ENCODE measurements at places on chromosomes 16 and 17.
A peak's percentile ranks its signal among the peaks of the same experiment; 100 is the strongest.

GRCh38 chr17:35890774-35891155 lies 10.6 kb upstream of the CCL5 start:
- DNase-seq = no peak

- no peak for DNase-seq
Measured at GRCh38 chr16:71985262-71985974, 14.8 kb downstream of the PKD1L3 start.

DNA sequence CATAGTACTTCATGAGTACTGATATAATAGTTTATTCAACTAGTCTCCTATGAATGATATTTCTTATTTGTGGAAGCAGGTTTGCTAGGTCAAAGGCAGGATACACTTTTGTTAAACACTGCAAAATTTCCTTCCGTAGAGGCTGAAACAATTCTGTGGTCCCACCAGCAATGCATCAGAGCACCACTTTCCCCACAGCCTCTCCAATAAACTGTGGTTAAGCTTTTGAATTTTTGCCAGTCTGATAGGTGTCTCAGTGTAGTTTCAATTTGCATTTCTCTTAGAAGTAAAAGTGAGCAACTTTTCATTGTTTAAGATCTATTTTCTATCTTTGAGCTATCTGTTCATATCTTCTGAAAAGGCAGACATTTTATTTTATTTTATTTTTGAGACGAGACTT lies 36.4 kb upstream of the CORO6 start:
- no peak for DNase-seq

DNA sequence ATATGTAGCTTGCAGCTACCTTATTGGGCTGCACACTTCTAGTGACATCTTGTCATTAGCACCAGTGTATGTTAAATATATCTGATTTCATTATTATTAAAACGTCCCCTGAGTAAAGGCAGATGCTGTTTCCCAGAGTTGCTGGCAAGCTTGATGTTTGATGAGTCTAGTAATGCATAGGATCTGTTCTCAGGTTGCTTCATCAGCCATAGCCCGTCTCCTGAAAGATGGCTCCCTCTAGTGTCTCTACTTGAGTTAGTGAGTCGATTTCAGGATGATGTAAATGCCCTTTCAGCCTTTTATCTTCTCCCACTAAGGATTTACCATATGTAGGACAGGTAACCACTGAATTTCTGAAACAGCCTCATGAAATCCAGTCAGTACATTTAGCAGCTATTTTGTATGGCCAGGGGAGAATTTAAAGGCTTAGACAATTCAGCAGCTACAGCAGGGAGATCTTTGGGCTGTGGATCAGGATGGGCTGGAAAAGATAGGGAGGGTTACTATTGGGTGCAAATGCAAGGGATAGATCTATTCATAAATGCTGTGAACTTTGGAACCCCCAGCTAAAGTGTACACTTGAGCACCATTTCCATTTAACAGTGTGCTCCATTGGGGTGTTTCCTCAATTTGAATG lies 376.3 kb downstream of the CNTNAP4 start:
- DNase-seq = peak; percentile 98

DNA sequence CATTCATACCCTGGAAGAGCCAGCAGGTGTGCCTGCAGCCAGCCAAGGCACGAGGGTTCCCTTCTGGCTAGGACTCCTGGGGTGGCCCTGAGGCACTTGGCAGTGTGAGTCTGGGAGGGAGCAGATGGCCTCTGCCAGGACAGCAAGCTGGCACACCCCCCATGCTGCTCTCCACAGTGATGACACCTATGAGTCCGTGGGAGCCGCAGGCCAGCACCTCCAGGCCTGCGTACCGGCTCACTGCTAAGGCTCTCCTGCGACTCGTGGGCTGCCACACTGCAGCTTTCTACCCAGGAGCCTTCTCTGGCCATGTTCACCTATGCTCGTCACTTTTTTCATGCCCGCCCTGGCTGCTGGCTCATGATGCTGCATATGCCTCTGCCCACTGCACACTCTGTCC lies 68.1 kb downstream of the NDEL1 start:
- no peak for DNase-seq

- no peak for DNase-seq
Measured at GRCh38 chr16:450385-450784, 24.9 kb downstream of the RAB11FIP3 start.

DNA sequence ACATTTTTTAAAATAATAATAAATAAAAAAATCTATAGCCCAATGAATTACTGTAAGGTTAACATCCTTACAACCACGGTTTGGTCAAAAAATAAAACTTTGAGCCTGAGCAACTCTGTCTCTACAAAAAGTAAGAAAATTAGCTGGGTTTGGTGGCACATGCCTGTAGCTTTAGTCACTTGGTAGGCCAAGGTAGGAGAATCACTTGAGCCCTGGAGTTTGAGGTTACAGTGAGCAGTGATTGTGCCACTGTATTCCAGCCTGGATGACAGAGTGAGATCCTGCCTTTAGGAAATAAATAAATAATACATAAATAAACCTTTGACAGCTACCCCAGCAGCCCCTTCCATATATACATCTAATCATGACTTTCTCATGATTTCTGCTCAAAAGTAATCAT lies 26.9 kb upstream of the PHAF1 start:
- DNase-seq = no peak
